ENCODE measurements at places on chromosomes 5 and 9.

DNA sequence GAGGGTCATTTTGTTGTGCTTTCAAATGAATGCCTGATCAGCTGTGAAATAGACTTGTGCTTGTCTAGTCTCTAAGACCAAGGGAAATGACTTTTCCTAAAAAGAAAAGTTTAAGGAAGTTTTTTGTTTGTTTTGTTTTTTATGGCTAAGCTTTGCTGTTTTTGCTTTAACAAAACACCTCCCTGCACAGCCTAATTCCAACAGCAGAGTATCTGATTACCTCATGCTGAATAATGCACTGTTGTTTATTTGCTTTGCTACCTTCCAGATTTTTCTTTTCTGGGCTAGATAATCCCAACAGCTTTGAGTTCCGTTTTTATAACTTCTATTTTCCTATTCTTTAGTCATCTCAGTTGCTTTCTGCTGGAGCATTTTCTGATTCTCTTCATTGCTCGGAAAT, 95.8 kb downstream of the AOPEP start:
- no peaks in the 10 kb centered on the region for H3K27me3 ChIP-seq
- H3K4me3 ChIP-seq, result no peak overlapping the region
- H3K4me1 ChIP-seq, result peaks cover 29% of the 10 kb centered on the region
- no peak for DNase-seq
- H3K27ac ChIP-seq, result peak overlapping the region; percentile 36
- H3K36me3 ChIP-seq, result no peaks in the 10 kb centered on the region

DNA sequence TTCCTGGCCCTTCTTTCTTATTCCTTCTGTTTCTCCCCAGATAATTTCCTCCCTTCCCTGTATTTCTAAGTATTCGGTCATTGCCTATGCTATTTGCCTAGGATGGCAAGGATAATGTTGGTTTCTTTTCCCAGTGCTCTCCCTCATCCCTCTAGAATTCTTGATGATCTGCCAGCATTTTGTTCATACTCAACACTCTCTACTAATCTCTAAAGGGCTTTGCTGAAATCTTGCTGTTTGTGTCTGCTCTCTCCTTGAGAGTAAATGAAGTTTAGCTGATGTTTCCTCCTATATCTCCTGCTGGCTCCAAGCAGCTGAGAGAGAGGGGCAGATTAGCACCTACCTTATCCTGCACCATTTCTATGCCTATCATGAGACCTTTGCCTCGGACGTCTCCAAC, 38.1 kb downstream of the AGXT2 start:
- no peak for DNase-seq
- H3K36me3 ChIP-seq, result no peaks in the 10 kb centered on the region
- peaks cover 1% of the 10 kb centered on the region for H3K27me3 ChIP-seq

DNA sequence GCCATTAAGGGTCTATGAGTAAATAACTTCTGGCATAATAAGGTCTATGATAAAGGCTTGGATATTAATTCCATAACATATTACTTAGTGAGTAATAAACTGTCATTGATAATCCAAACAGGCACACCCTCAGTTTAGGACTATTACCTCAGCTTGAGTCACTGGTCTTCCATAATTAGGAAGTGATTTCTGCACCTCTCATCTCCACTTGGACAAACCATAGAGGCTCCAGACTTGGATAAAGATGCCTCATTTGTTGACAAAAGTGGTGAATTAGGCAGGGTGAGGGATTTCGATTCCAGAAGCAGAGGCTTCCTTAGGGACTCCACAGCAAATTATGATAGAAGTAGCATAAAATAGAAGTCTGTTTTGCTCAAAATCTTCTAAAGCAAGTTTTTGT, 127.5 kb upstream of the MTAP start:
- H3K36me3 ChIP-seq, result no peaks in the 10 kb centered on the region
- no peaks in the 10 kb centered on the region for H3K4me1 ChIP-seq
- no peaks in the 10 kb centered on the region for H3K27me3 ChIP-seq
- no peak overlapping the region for H3K4me3 ChIP-seq

GRCh38 chr5:107430071-107430625, 240.6 kb downstream of the EFNA5 start:
- peak overlapping the region; percentile 5 for H3K4me3 ChIP-seq
- no peaks in the 10 kb centered on the region for H3K4me1 ChIP-seq
- H3K27me3 ChIP-seq, result no peaks in the 10 kb centered on the region
- DNase-seq, result no peak

GRCh38 chr9:23314247-23314646, 511.8 kb downstream of the ELAVL2 start:
- H3K4me1 ChIP-seq, result no peaks in the 10 kb centered on the region
- no peaks in the 10 kb centered on the region for H3K27me3 ChIP-seq
- no peak overlapping the region for H3K4me3 ChIP-seq

DNA sequence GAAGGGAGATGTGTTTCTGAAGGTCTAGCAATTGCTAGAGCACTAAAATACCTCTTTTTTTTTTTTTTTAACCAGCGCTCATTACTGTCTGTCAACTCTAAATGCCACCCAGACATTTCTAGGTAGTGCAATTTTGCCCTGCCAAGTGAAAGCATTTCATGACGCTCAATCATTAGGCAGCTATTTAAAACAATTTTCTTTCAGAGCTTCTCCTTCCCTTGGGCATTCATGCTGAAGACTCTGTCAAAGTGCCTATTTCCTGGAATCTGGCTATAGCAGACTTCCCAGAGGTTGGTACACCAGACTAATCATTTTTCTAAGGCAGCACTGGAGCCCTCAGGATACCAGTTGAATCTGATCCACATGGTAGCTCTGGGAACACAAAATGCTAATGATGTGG, 97.0 kb upstream of the ANKRD55 start:
- no peaks in the 10 kb centered on the region for H3K4me1 ChIP-seq
- no peak overlapping the region for H3K4me3 ChIP-seq
- no peak for DNase-seq
- no peaks in the 10 kb centered on the region for H3K36me3 ChIP-seq
- no peak overlapping the region for H3K27ac ChIP-seq

- no peaks in the 10 kb centered on the region for H3K4me1 ChIP-seq
- H3K4me3 ChIP-seq, result no peak overlapping the region
- no peak overlapping the region for H3K27ac ChIP-seq
- no peaks in the 10 kb centered on the region for H3K27me3 ChIP-seq
- no peaks in the 10 kb centered on the region for H3K36me3 ChIP-seq
- DNase-seq, result peak; percentile 10
Observed at GRCh38 chr5:61926911-61927310, 379.1 kb upstream of the KIF2A start.

DNA sequence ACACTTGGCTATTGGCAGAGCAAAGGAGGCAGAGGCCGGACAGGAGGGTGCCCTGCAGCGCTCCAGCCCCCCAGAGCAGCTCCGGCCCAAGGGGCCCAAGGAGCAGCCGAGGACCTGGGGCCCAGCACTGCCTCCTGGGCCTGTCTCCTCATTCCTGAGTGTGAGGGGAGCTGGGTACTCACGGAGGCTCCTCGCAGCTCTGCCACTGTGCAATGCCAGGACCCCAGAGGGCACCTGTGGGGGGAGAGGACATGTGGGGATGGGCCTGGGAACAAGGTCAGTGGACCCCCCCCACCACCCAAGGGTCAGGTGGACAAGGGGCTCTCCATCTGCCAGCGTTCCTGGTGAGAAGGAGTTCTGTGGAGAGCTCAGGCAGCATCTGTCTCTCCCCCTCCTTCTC, 192.6 kb upstream of the PPP1R26 start:
- H3K4me1 ChIP-seq, result peaks cover 5% of the 10 kb centered on the region
- H3K27me3 ChIP-seq, result no peaks in the 10 kb centered on the region
- H3K36me3 ChIP-seq, result no peaks in the 10 kb centered on the region
- H3K27ac ChIP-seq, result no peak overlapping the region
- no peak for DNase-seq
- H3K4me3 ChIP-seq, result no peak overlapping the region

DNA sequence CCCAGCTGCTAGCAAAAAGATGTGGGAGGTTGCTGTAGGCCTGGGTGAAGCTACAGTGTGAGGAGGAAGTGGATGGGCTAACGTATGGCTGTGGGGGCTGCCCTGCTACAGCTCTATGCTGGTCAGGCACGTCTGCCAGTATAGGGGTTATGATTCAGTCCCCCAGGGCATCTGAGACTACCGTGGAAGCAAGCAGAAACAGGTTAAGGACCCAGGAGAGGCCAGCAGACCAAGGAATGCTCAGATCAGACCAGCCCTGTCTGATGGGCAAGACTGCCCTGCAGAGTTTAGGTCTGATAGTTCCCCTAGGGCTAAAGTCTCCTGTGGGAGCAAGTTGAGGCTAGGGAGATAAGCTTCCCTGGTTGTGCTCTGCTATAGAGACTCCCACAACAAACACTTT, 416.1 kb upstream of the CTNND2 start:
- DNase-seq, result no peak
- H3K27me3 ChIP-seq, result no peaks in the 10 kb centered on the region
- no peaks in the 10 kb centered on the region for H3K36me3 ChIP-seq
- H3K4me1 ChIP-seq, result no peaks in the 10 kb centered on the region
- no peak overlapping the region for H3K4me3 ChIP-seq

DNA sequence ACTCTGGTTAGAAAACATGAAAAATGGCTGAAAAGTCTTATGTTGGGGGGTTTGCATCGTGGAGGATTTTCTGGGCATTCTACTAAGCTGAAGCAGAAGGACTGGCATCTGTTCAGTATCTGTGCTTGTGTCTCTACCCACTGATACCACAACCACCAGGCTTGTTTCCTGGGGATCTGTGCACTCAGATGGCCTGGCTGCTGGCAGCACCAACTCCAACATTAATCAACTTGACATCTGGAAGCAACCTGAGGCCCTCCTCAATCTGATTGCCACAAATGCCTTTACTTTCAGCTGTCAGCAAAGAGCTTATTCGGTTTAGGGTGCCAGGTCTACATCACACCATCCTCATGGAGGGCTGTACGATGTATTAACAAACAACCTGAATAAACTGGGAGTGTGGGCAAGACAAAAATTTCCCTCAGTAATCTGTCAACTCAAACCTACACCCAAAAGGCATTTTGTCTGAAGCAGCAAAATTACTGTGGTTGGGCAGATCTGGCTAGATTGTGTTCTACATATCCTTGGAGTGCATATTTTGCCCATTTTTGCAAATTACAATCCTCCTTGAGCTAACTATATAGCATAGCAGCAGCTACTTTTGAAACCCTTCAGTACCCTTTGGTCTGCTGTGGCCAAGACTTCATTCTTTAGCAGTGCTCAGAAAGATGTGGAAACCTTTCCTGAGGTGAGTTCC, 74.6 kb downstream of the FOXD1 start:
- no peak overlapping the region for H3K27ac ChIP-seq
- peak; percentile 79 for DNase-seq
- H3K4me1 ChIP-seq, result peaks cover 6% of the 10 kb centered on the region
- no peaks in the 10 kb centered on the region for H3K27me3 ChIP-seq
- no peaks in the 10 kb centered on the region for H3K36me3 ChIP-seq

- no peaks in the 10 kb centered on the region for H3K36me3 ChIP-seq
- no peak overlapping the region for H3K4me3 ChIP-seq
- H3K27me3 ChIP-seq, result no peaks in the 10 kb centered on the region
- peaks cover 6% of the 10 kb centered on the region for H3K4me1 ChIP-seq
Observed at GRCh38 chr5:111495159-111495558, 17.2 kb downstream of the STARD4 start.

GRCh38 chr9:22257026-22257816, 189.4 kb upstream of the DMRTA1 start:
- H3K27ac ChIP-seq, result no peak overlapping the region
- H3K36me3 ChIP-seq, result no peaks in the 10 kb centered on the region
- H3K4me1 ChIP-seq, result no peaks in the 10 kb centered on the region
- H3K4me3 ChIP-seq, result no peak overlapping the region

DNA sequence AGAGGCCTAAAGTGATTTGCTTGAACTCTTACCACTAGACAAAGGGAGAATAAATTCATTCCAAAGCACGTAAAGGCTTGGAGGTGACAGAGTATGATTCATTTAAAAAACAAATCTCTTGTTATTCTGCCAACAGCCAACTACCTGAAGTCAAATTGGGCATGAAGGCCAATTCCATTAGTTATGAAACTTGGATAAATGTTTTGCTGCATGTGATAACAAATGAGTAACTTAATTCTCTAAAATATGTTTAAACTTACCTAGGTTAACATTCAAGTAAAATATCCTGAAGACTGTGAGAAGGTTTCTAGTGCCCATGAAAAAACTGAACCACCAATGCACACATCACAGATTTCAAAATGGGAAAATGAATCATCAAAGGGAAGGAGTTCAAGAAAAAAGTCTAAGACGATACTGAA, 120.1 kb upstream of the TSLP start:
- no peaks in the 10 kb centered on the region for H3K27me3 ChIP-seq
- no peaks in the 10 kb centered on the region for H3K36me3 ChIP-seq
- no peak overlapping the region for H3K4me3 ChIP-seq
- H3K27ac ChIP-seq, result no peak overlapping the region

DNA sequence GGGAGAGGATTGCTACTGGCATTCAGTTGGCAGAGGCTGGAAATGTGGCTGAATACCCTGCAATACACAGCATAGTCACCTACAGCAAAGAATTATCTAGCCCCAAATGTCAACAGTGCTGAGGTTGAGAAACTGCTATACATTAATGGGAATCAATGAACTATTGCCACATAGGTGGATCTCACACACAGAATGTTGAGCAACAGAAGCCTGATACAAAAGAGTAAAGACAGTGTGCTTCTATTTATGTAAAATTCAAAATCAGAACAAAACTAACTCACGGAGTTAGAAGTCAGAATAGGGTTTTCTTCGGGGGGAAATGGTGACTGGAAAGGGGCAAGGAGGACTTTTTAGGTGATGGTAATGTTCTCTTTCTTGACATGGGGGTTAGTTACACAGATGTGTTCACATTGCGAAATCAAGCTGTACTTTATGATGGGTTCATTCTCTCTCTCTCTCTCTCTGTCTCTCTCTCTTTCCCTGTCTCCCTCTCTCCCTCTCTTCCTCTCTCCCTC, 45.7 kb upstream of the PANK3 start:
- no peak for DNase-seq
- no peak overlapping the region for H3K27ac ChIP-seq
- no peaks in the 10 kb centered on the region for H3K27me3 ChIP-seq

GRCh38 chr5:79119486-79119885, 7.9 kb downstream of the BHMT start:
- H3K4me3 ChIP-seq, result no peak overlapping the region
- no peaks in the 10 kb centered on the region for H3K36me3 ChIP-seq
- no peak for DNase-seq
- H3K4me1 ChIP-seq, result no peaks in the 10 kb centered on the region

DNA sequence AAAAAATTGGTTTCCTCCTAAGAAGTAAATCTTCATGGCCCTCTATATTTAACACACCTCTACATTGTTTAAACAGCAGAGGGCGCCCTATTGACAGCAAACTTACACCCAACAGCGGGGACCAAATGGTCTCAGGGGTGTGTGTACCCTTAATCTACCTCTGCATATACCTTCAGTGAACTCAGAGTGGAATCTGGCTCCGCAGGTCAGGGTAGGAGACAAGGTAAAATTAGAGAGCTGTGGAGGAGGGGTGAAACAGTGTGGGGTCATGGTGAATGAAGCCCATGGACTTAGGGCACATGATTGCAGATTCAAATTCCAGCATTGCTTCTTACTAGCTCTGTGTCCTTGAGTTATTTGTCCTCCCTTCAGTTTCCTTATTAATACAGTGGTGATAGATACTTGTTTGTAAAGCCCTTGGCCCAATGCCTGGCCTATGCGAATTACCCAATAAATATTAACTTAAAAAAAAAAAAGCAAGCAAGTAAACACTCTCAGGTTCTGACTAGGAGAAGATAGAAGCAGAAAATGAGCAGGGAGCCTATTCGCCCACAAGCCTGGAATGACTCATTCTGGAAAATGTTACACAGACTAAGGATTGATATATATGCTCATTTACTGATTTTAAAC, 122.9 kb downstream of the CAVIN4 start:
- no peak overlapping the region for H3K4me3 ChIP-seq
- H3K36me3 ChIP-seq, result no peaks in the 10 kb centered on the region
- H3K27me3 ChIP-seq, result no peaks in the 10 kb centered on the region

GRCh38 chr9:113452113-113452605, 11.4 kb upstream of the RGS3 start:
- H3K36me3 ChIP-seq, result no peaks in the 10 kb centered on the region
- H3K27me3 ChIP-seq, result no peaks in the 10 kb centered on the region
- no peak overlapping the region for H3K4me3 ChIP-seq
- H3K27ac ChIP-seq, result no peak overlapping the region
- DNase-seq, result peak; percentile 24
